Ascending aorta (tissue), 2 donors: ENCODE measurements at places on chromosomes 16 and 17. TPM values are rescaled to one million over a fixed set of nuclear protein-coding genes. Genes with fewer than 3 reads are reported as not detected.

DNA sequence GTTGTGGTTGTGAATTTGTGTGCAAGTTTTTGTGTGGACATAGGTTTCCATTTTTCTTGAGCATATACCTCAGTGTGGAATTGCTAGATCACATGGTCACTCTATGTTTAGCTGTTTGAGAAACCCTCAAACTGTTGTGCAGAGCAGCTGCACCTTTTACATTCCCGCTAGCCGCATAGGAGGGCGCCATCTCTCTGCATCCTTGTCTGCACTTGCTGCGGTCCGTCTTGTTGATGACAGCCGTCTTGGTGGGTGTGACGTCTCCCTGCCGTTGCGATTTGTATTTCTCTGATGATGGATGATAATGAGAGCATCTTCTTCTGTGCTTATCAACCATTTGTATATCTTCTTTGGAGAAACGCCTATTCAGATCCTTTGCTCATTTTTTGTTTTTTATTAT is 25.1 kb upstream of the IL17C start:
- no peak for DNase-seq

DNA sequence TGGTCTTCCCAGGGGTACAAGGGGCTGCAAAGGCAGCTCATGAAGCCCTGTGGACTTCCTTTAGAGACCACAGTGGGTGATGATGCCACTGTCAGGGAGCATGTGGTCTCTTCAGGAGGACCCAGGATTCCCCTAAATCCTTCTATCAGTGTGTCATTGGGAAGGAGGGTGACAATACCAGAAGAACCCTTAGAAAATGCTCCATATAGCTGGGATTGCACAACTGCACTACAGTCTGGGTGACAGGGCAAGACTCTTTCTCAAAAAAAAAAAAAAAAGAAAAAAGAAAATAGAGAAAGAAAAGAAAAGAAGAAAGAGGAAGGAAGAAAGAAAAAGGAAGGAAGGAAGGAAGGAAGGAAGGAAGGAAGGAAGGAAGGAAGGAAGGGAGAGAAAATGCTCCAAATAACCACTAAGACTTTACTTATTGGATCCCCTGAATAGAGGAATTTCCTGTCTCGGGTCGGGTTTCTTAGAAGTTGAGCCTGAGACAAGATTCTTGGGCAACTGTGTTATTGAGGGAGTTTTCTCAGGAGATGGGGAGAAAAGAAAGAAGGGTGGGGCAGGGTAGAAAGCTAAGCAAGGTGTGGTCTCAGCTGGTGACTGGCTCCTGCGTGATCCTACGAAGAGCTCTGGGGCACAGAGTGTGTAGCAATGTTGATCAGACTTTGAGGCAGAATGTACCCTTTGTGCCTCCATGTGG is 83.1 kb upstream of the DNAH9 start:
- DNase-seq, result no peak

DNA sequence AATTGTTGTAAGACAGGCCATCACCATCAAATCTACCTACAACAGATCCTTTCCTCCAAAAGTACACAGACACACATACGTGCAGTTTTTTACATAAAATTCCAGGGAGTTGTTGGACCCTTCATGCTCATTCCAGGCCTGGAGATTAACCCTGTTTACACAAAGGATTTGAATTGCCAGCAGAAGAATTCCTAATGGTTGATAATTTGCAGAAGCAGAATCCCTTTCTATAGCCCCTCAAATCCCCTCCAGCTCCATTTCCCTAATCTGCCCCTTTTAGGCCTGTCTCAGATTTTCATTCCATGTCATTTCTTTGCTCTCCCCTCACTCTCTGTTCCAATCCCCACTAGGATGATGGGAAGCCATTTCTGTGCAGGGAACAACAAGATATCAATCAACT is 102.9 kb upstream of the TOX3 start:
- DNase-seq, result no peak

DNA sequence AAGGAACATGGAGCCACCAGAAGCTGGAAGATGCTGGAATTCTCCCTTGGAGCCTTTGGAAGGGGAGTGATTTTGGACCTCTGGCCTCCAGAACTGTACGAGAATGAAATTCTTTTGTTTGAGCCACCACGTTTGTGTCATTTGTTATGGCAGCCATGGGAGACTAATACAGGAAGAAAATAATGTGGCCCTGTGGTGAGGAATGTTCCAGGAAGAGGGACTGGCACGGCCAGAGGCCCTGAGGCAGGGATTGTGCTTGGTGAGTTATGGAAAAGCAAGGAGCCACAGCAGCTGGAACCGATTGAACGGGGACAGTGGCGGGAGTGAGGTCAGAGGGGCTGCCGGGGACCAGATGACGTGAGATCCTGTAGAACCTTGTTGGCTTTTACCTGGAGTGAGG is 51.4 kb downstream of the CFAP20 start:
- DNase-seq, result no peak

GRCh38 chr16:57167538-57167937 is 18.3 kb downstream of the PSME3IP1 start:
- no peak for DNase-seq

DNA sequence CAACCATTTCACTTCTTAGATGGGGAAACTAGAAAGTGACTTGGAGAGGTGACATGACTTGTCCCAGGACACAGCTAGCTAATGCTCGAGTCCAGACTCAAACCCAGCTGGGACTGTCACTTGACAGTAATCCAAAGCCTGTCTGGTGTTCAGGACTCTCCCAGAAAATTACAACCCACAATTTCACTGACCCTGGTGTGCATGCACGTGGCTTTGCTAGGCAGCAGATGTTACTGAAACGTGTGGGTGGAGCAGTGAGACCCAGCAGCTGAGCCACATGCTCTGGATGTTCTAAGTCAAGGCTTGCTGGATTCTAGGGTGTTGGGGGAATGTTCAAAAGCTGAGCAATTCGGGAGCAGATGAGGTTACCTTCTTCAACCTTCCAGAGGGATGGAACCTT is 364.6 kb downstream of the GRIN2A start:
- DNase-seq, result no peak

- DNase-seq, result no peak
Measured at GRCh38 chr17:3037259-3037658, 26.1 kb downstream of the OR1D5 start.

- DNase-seq, result no peak
Measured at GRCh38 chr17:29024316-29024952, 18.5 kb upstream of the PIPOX start.

- no peak for DNase-seq
Measured at GRCh38 chr16:78377312-78377711, 277.9 kb downstream of the WWOX start.

CSH2 gene
- not detected for total RNA-seq

GRCh38 chr17:68697850-68698361 is 96.7 kb upstream of the FAM20A start:
- no peak for DNase-seq

GLTPD2 gene
- total RNA-seq, result not detected
